ENCODE measurements at places on chromosomes 3 and 15. TPM values are rescaled to one million over a fixed set of nuclear protein-coding genes. Genes with fewer than 3 reads are reported as not detected.

KIAA1143 gene
- 39.4 TPM for total RNA-seq

FGF7 gene
- not detected for total RNA-seq

GRCh38 chr15:33067456-33067855, 127.1 kb downstream of the FMN1 start:
- no peak for DNase-seq

DNA sequence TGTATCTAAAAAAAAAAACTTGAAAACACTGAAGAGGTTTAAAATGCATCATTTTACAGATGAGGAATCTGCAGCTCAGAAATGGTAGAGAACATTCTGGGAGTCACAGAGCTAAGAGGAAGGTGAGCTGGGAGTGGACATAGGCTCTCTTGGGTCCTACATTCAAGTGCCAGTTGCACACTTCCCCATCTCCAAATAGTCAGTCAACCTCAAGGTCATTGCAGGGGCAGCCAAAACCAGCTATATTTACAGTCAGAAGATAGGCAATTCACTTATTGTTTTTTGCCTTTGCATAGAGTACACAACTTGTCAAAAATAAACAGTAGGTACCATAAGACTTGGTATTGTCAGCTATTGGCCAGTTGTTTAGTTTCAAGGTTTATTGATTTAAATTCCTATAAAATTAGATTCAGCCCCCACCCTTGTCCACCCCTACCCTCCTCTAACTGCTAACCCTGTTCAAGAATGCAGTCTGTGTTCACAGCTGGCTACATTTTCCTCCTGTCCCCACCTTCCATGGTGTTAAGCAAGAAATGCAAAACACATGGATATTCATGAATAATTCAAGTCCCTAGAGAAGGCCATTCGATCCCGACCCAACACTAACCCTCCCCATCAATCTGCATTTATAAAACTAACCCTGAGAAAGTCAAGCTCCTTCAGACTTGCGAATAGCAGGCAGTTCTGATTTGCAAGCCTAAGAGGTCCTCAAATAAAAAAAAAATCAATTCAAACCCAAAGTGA, 567.0 kb upstream of the MCTP2 start:
- no peak for DNase-seq

- no peak for DNase-seq
Measured at GRCh38 chr3:161199926-161200325, 21.2 kb upstream of the NMD3 start.
